ENCODE measurements at places on chromosomes 4 and X.
A peak's percentile ranks its signal among the peaks of the same experiment; 100 is the strongest.

GRCh38 chrX:38052096-38052495 is 45.7 kb downstream of the SYTL5 start:
- no peak for DNase-seq

DNA sequence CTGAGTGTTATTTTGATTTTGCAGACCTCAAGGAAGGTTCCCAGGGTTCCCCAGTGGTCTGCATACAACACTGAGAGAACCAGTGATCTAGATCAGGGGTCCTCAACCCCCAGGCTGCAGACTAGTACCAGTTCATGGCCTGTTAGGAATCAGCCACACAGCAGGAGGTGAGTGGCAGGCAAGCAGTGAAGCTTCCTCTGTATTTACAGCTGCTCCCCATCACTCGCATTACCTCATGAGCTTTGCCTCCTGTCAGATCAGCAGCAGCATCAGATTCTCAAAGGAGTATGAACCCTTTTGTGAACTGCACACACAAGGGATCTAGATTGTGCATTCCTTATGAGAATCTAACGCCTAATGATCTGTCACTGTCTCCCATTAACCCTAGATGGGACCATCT is 28.5 kb downstream of the EDNRA start:
- no peak for DNase-seq

DNA sequence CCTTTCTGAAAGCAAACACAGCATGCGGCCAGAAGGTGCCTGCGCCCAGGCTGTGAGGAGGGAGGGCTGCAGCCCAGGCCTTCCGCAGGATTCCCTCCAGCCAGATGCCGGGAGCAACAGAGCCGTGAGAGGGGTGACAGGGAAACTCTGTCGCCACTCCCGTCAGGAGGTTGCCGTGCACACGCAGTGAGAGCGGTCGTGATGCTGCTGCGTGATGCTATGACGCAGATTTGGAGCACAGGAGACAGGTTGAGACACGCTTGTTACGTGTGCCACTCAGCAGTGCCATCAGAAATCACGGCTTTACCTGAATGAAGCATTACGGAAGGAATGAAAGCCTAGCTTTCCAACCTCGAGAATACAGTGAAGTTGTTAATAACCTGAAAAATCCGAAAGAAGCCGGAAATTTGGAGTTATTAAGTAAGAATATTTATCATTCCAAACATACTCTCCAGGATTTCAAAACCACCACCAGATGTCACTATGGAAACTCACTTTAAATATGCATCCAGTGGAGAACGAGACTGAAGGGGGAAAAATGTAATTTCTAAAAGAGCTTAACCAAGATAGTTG is 54.4 kb downstream of the FAT1 start:
- DNase-seq, result no peak

DNA sequence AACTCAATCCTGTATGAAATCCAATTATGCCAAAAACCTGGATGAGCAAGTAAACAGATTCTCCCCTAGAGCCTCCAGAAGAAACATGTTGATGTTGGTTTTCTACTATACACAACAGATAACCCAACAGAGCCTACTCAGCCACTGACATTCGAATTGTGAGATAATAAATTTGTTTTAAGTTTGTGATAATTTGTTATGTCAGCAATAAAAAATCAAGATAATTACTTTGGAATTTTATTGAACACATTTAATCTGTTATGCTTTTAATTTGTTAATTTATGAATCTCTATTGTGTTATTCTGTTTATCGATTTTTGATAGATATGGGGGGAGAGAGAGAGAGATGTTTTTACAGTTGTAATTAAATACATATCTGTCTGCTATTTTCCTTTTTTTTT is 1016.1 kb upstream of the PCDH7 start:
- no peak for DNase-seq

GRCh38 chr4:109699553-109700225 is 3.6 kb downstream of the CASP6 start:
- DNase-seq, result no peak

DNA sequence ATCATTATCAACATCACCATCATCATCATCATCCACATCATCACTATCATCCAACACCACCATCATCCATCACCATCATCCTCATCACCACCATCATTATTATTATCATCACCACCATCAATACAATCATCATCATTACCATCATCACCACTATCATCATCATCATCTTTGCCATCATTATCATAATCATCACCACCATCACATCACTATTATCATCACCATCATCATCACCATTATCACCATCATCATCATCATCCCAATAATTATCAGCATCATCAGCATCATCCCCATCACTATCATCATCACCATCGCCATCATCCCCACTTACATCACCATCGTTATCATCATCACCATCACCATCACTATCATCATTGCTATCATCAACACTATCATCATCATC is 1021.9 kb upstream of the PRKX start:
- DNase-seq, result no peak

DNA sequence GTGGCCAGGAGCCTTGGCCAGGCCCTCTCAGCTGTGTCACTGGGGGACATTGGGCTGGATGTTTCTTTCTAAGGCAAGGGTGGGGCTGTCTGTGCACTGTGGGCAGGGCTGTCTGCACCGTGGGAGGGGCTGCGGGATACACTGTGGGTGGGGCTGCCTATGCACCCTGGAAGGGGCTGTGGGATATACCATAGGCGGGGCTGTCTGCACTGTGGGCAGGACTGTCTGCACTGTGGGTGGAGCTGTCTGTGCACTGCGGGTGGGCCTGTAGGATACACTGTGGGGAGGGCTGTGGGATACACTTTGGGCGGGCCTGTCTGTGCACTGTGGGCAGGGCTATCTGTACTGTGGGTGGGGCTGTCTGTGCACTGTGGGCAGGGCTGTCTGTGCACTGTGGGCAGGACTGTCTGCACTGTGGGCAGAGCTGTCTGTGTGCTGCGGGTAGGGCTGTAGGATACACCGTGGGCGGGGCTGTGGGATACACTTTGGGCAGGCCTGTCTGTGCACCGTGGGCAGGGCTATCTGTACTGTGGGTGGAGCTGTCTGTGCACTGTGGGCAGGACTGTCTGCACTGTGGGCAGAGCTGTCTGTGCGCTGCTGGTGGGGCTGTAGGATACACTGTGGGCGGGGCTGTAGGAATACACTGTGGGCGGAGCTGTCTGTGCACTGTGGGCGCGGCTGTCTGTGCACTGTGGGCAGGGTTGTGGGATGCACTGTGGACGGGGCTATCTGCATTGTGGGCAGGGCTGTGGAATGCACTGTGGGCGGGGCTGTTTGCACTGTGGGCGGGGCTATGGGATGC is 31.1 kb downstream of the ACOX3 start:
- DNase-seq, result peak; percentile 44

DNA sequence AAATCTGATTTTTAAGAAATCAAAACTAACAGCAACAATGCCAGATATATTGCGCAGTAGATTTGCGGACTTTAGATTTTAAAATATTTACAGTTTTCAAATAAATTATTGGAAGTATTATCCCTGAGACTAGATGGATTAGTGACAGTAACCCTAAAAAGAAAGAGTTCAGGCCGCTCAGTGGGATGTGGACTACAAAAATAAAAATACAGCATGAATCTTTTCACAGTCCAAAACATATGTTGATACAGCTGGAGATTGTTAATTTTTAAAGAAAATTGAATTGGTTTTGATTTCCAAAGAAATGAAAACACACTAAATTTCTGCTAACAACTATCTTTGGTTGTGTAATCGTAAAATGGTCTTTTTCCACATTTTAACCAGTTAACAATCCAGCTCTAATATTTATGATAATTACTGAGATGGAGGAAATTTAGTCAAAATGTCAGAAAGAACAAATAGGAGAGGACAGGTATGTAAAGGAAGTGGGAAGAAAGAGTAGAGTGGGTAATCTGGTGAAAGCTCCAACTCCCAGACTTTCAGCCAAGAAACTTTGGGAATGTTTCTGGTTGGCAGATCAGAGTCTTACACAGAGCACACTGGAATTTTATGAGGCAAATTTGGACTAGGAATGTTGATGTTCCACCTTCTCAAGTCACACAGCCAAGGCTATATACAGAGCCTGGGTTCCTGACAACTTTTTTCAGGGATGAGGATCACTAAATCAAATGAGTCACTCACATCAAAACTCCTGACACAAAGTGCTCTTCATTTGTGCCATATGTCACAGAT is 15.1 kb downstream of the C4orf36 start:
- no peak for DNase-seq

All from activated T-cell treated with anti-CD3 and anti-CD28 coated beads, Interleukin-2, amount 50 U/mL, for 24 hours (primary cell).